A549 treated with CpdA at 1 μM for 4 hours (cell line): ENCODE measurements at places on chromosomes 2 and 18. TPM values are rescaled to one million over a fixed set of nuclear protein-coding genes. Genes with fewer than 3 reads are reported as not detected.

Gene CD207
- total RNA-seq, result not detected in 5 replicates

Gene DSC3
- 1.3 to 2.1 TPM (median 1.8 TPM) in 5 replicates for total RNA-seq

Gene KCTD1
- 27.3 to 34.7 TPM (median 30.0 TPM) in 5 replicates for total RNA-seq

Gene PELI1
- total RNA-seq, result 1.2 to 1.5 TPM (median 1.2 TPM) in 5 replicates

Gene TEKT4
- 0.02 TPM in 1 of 5 replicates, not detected in the others for total RNA-seq

Gene OR6B2
- not detected in 5 replicates for total RNA-seq

Gene BOK
- 21.8 to 34.1 TPM (median 29.4 TPM) in 5 replicates for total RNA-seq

Gene TNFAIP6
- total RNA-seq, result 1.1 to 1.6 TPM (median 1.4 TPM) in 5 replicates

Gene LAMA1
- total RNA-seq, result 0.03 to 0.17 TPM (median 0.06 TPM) in 4 of 5 replicates, not detected in the other

Gene DUSP2
- total RNA-seq, result 0.22 to 0.50 TPM (median 0.46 TPM) in 5 replicates

Gene CDH20
- total RNA-seq, result not detected in 5 replicates
